ENCODE measurements at places on chromosomes 16 and 17.

DNA sequence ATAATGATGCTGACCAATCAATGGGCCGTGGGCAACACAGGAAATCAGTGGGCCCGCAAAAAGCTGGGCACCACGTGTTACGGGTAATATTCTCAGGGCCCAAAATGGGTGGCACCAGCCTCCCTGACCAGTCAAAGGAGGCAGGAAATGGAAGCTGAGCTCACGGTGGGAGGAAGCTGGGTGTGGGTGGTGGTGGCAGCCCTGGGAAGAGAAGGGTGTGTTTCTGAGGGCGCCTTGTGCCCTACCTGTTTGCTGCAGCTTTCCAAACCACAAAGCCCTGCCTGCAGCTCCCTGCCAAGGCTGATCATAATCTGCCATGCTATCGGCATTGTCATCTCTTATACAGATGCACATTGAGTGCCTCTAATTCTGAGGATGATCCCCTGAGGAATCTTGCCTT lies 457.9 kb downstream of the SLC39A11 start:
- no peak for DNase-seq

DNA sequence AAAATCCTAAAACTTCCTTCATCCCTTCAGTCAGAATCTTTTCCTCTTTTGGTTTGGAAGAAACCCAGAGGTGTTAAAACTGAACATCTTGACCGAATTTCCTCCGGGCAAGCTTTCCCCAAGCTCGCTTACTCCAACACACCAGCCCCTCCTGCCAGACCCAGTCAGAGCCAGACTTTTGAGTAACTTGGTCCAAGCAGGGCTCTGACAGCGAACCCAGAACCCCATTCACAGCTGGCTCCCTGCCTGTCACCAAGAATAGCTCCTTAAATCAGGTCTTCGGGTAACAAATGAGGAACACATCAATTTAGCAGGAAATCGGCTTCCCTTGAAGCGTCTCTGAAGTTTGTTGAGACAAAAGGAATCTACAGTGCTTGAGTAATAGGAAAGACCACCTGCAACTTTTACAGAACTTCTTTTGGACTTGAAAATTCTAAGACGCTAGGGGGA lies 27.3 kb downstream of the GAS7 start:
- no peak for DNase-seq

GRCh38 chr16:78298986-78299385 lies 199.5 kb downstream of the WWOX start:
- no peak for DNase-seq

- no peak for DNase-seq
These were observed 74.7 kb upstream of the CDH5 start for GRCh38 chr16:66291833-66292232.

GRCh38 chr17:64081802-64082799 lies 47.8 kb downstream of the ERN1 start:
- no peak for DNase-seq

DNA sequence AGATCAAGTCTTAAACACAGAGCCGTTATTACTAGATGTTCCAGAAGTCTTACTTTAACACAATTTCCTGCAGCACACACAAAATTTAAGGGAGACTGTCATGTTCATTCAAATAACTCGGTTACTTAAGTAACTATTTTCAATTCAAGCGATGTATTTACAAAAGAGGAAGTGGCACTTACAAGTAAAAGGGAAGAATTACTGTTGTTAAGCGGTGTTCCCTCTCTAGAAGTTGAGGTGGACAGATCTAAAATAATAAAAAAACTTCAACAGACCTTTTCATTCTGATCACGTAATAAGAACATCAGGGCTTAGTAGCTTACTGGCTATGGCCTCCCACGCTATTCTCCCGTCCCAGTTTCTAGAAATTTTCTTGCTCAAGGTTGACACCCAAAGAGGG lies 26.2 kb upstream of the TXNDC11 start:
- no peak for DNase-seq

DNA sequence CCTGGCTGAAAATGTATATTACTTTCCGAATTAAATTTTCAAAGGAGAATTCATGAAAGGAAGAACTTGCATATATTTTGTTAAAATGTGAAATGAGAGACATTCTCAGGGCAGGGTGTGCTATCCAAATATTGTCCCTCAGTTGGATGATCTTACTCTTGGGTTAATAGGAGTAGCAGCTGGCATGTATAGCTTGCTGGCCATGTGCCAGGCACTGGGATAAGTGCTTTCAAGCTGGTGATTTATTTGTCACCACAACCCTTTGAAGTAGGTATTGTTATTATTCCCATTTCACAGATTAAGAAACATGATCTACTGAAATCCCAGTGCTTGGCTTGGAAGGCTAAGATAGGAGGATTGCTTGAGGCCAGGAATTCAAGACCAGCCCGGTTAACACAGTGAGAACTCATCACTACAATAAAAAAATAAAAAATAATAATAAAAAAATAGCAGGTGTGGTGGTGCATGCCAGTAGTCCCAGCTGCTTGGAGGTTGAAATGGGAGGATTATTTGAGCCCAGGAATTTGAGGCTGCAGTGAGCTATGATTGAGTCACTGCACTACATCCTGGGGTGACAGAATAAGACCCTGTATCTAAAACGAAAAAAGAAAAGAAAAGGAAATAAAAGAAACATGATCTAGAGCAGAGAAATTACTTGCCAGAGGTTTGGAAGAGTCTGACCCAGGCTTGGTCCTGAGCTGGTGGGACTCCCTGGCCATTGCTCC lies 11.6 kb upstream of the MPHOSPH6 start:
- DNase-seq, result no peak

DNA sequence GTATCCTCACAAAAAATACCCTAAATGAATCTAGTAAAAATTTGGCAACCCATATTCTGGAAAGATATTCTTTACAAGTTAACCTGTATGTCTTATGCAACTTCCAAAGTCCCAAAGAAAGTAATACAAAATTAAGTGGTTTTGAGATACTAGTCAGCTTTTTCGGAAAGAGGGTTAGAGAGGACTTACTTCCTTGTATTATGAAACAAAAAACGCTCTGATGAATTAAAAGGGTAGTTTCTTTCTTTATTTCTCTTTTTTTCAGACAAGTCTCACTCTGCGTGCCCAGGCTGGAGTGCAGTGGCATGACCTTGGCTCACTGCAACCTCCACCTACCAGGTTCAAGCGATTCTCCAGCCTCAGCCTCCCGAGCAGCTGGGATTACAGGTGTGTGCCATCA lies 51.6 kb downstream of the KANSL1 start:
- DNase-seq, result no peak

- DNase-seq, result no peak
These were observed 32.9 kb upstream of the CLEC18A start for GRCh38 chr16:69918241-69918640.

DNA sequence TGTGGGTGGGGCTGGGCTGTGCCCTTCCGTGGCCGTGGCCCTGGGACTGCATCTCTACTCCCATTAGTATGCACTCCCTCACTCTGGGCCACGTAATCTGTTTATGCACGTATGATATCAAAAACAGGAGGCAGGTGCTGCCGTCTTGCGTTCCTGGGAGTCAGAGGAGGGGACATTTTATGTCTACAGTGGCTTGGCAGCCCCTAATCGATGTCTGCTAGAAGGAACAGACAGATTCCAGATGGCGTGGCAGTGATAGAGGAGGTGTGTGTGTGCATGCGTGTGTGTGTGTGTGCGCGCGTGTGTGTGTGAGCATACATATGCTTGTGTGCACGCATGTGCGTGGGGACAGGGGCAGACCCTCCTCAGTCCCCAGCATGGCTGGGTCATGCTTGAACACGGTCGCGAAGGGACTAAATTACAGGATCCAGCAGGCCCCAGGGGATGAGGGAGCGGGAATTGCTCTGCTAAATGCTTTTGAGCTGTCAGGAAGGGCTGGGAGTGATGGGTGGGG lies 44.7 kb downstream of the SREBF1 start:
- DNase-seq, result no peak
